Testis (tissue), 5 donors: ENCODE measurements at places on chromosomes 6 and 20.

DNA sequence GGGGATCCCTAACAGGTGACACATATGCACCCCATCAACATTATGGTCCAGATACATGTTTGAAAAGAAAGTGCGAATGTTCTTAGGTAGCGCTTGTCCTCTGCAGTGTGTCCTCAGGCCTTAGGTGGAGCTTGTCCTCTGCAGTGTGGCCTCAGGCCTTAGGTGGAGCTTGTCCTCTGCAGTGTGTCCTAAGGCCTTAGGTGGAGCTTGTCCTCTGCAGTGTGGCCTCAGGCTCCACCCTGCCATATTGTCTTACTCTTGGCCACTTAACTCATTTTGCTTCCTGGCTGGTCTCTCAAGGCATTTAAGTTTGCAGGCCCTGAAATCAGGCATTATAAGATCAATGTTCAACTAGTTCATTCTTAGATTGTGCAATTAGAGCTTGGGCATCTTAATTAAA lies 74.7 kb upstream of the SCP2D1 start:
- DNase-seq, result no peak

DNA sequence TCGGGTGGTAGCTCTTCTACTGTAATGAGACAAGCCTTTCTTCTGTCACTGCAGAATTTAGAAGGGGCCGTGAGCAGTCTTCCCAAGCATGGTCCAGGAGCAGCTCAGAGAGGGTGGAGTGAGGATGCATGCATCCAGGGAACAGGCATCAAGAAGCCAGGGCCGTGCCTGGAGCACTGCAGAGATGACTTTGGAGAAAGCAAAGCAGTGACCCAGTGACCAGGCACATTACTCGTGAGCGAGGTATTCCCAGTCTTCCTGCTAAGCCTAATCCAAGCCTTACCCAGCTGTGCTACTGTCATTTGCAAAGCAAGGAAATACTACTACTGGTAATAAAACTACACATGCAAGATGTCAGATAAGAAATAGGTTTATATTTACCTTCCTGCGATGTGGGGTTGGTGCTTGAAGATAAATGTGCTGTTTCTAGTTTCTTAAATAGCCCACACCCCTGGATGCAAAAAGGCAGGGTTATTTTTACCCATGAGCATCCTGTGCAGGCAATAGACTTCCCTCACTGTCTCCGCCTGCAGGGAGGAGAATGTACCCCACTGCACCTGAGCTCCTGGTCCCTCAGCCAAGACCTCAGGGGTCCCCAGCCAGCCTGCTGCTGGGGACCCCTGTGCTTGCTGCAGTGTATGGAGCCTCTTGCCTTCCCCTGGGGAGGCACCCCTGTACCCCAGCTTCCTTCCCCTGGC lies 62.9 kb downstream of the SSR1 start:
- DNase-seq, result no peak

GRCh38 chr6:28648878-28649375 lies 123.2 kb downstream of the GPX5 start:
- DNase-seq, result no peak

DNA sequence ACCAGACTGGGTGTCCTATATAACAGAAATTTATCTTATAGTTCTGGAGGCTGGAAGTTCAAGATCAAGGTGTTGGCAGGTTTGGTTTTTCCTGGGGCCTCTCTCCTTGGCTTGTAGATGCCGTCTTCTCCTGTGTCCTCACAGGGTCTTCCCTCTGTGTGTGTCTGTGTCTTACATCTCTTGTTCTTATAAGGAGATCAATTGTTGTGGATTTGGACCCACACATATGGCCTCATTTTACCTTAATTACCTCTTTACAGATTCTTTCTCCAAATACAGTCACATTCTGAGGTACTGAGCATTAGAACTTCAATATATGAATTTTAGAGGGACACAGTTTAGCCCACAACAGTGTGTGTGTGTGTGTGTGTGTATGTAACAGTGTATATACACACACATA lies 74.5 kb downstream of the EDN1 start:
- no peak for DNase-seq

GRCh38 chr20:14928083-14928482 lies 590.7 kb upstream of the FLRT3 start:
- DNase-seq, result no peak

GRCh38 chr6:47303342-47303741 lies 6.4 kb downstream of the TNFRSF21 start:
- no peak for DNase-seq

DNA sequence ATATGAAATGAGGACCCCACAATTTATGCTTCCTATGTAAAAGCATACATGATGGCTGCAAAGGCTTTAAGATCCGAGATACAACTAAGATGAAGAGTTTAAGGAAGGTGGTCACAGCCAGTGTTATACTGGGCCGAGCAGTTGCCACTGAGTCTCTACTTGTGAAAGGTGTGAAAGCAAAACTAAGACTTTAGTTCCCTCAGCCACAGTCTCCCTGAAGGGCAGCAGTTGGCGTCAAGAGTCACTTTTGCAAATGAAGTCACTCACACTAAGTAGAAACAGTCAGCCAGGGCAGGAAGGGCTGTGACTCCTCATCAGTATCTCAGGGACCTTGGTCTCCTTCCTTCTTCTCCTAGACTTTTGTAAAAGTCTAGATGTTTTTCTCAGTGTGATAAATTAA lies 191.6 kb upstream of the MCHR2 start:
- DNase-seq, result no peak

- no peak for DNase-seq
These were observed 35.7 kb upstream of the ARID1B start for GRCh38 chr6:156741287-156742073.

DNA sequence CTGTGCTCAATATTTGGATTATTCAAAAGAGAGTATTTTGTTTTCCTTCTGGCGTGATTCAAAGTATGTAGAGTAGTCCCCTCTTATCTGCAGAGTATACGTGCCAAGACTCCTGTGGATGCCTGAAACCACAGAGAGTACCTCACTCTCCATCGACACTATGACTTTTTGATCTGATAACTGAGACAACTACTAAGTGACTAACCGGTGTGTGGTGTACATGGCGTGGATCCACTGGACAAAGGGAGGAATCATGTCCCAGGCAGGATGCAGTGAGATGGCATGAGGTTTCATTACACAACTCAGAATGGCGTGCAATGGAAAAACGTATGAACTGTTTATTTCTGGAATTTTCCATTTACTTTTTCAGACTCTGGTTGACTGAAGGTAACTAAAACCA lies 112.2 kb upstream of the PDE7B start:
- DNase-seq, result no peak

DNA sequence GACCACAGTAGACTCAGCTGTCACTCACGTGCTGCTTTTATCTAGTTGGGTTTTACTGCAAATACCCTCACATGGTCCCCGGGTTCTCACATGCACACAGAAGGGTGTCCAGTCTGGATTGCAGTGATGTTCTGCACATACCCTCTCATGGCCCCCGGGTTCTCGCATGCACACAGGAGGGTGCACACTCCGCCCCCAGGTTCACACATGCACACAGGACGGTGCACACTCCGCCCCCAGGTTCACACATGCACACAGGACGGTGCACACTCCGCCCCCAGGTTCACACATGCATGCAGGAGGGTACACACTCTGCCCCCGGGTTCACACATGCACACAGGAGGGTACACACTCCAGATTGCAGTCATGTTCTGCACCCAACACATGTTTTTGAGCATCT lies 224.3 kb downstream of the ERMARD start:
- DNase-seq, result no peak

DNA sequence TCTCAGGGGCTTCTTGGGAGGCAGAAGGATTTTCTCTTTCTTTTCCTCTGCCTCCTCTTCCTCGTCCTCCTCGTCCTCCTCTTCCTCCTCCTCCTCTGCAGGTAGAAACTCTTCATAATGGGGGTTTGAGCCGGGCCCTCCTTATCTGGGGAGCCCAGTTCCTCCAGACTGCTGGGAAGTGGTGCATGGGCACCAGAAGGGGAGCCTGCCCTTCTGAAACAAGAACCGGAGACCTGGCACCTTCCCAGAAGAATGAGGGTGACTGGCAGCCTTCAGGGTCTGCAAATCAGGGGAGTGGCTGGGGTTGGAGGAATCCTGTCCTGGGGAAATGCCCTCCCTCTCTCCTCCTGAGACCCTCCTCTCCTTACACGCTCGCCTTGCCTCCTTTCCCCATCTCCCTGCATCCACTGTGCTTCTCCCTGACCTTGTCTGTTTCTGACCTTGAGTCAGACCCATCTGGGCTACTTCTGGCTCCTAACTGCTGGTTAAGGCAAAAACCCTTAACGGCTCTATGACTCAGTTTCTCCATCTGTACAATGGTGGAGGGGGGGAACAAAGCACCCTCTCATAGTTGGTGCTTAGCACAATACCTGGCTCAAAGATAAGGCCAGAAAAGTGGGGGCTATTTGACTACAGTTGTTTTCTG lies 1.7 kb downstream of the TULP1 start:
- DNase-seq, result no peak

- no peak for DNase-seq
These were observed 42.0 kb upstream of the ID4 start for GRCh38 chr6:19795211-19795610.

- DNase-seq, result no peak
These were observed 114.0 kb upstream of the NEDD9 start for GRCh38 chr6:11346516-11346915.

GRCh38 chr6:135192256-135193174 lies 11.4 kb downstream of the MYB start:
- no peak for DNase-seq

- DNase-seq, result no peak
These were observed 90.4 kb downstream of the KIF6 start for GRCh38 chr6:39634646-39635341.

- no peak for DNase-seq
These were observed 38.3 kb upstream of the ATXN1 start for GRCh38 chr6:16799279-16800193.

- no peak for DNase-seq
These were observed 15.2 kb downstream of the MAP1LC3A start for GRCh38 chr20:34573541-34574300.

DNA sequence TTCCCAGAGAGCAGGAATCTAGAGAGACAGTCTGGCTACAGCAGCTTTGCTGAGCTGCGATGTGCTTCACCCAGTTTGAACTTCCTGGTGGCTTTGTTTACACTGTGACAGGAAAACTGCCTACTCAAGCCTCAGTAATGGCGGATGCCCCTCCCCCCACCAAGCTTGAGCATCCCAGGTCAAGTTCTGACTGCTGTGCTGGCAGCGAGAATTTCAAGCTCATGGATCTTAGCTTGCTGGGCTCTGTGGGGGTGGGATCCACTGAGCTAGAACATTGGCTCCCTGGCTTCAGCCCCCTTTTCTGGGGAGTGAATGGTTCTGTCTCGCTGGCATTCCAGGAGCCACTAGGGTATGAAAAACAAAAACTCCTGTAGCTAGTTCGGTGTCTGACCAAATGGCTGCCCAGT lies 91.0 kb upstream of the ESR1 start:
- DNase-seq, result no peak
